ENCODE measurements at places on chromosomes 2 and 18. TPM values are rescaled to one million over a fixed set of nuclear protein-coding genes. Genes with fewer than 3 reads are reported as not detected.

CRYGD gene
- not detected for total RNA-seq

STPG4 gene
- not detected for total RNA-seq

FAM161A gene
- total RNA-seq: 3.4 TPM

OXER1 gene
- total RNA-seq: under 0.01 TPM

DPP10 gene
- total RNA-seq: not detected

HDAC4 gene
- total RNA-seq: 3.3 TPM

FSIP2 gene
- total RNA-seq: under 0.01 TPM

TEX44 gene
- total RNA-seq: not detected

SERPINB10 gene
- not detected for total RNA-seq

WDR43 gene
- total RNA-seq: 35.5 TPM

KIAA2012 gene
- not detected for total RNA-seq

AKAIN1 gene
- not detected for total RNA-seq

KCNJ13 gene
- total RNA-seq: not detected

GCFC2 gene
- 10.7 TPM for total RNA-seq

KCTD1 gene
- 9.6 TPM for total RNA-seq

ANXA4 gene
- total RNA-seq: 29.3 TPM

SCN2A gene
- 1.2 TPM for total RNA-seq

OSBPL6 gene
- total RNA-seq: 3.4 TPM

All from bronchus fibroblast of lung (primary cell).